ENCODE measurements at places on chromosomes 7 and 10.
A peak's percentile ranks its signal among the peaks of the same experiment; 100 is the strongest.

DNA sequence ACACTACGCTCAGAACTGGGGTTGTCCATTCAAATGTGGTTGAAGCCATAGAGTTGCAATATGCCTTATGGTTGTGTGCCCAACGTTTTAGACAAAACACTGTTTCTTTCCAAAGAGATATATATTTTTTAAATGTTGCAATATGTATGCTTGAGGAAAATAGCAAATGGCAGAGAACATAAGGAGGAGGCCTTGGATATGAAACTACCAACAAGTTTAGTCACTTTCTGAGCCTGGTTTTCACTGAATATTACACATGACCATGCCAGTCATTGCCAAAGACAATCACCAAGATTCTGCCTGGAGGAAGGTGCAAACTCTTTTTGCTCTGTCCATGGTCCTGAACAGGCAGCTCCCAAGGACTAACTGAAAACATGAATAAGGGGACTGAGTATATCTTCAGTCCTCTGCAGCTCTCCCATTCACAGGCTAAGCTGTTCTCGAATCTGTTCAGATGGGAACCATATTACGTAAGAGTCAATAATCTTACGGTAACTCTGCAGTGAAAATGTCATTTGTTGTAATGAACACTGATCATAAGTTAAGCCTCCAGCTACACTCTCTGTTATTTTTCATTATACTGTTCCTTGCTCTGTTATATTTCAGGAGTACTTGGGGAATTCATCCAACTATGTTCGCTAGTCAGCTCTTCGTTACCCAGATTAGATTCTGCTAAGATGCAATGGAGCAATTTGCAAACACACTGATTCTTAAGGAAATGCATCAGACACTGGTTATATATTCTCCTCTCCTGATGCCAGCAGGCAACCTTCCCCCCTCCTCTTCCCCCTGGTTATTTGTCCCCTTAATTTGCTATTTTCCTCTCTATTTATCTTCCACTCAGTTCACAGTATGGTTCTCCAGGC is 90.7 kb upstream of the C1QL3 start:
- DNase-seq: no peak

DNA sequence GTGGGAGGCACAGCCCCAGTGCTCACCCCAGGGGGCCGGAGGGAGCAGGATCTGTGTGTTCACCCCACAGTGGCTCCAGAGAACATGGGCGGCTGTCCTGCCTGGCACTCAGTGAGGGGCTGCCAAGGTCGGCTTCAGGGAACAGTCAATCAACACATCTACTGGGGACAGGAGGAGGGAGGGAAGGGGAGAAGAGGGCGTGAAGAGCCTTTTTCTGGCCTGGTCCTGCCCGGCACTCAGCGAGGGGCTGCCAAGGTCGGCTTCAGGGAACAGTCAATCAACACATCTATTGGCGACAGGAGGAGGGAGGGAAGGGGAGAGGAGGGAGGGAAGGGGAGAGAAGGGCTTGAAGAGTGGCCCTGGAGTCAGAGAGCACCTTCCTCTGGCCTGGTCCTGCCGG is 184.9 kb downstream of the ADARB2 start:
- DNase-seq: peak; percentile 51

DNA sequence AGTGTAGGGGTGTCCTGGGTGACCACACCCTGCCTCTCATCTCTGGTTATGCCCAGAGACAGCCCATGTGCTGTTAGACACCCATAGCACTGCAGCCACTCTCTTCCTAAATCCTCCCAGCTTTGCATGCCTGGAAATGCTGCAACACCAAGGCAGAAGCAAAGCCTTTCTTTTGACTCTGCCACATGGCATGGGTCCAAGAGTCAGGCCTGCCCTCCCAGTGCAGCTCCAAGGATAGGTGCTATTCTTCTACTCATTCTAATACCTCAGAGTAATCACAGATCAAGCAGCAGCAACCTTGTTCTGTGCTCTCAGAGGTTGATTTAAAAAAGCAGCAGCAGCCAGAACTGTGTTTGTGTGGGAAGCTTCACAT is 23.4 kb downstream of the FRMPD2 start:
- no peak for DNase-seq

DNA sequence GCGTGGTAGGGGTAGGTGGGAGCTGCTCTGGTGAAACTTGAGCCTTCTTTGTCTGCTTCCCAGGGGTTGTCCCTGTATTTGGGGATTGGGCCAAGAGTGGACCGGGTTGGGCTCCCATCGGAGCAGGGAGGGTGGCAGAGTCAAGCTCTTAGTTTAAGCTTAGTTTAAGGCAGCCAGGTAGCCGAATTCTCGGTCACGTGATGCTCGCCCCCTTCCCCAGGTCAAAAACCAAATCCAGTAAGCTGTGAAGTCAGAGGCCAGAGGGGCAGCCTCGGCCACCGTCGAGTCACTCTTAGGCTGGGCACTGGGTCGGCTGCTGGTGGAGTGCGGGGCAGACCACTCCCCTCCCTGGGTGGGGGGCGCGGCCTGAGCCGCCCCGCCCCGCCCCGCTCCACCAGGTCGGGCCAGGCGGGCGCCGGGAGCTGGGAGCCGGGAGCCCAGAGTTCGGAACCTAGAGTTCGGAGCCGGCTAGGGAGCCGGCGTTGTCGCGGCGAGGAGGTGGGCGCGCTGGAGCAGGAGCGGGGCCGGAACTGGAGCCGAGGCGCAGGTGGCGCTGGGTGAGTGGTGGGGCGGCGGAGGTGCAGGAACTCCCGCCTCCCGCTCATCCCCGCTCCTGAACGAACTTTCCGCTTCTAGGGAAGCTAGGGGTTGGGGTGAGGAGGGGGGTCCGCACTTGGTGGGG is 2.8 kb upstream of the LZTS2 start:
- no peak for DNase-seq

- DNase-seq: no peak
Observed at GRCh38 chr7:153331427-153331826, 571.9 kb downstream of the ACTR3B start.

DNA sequence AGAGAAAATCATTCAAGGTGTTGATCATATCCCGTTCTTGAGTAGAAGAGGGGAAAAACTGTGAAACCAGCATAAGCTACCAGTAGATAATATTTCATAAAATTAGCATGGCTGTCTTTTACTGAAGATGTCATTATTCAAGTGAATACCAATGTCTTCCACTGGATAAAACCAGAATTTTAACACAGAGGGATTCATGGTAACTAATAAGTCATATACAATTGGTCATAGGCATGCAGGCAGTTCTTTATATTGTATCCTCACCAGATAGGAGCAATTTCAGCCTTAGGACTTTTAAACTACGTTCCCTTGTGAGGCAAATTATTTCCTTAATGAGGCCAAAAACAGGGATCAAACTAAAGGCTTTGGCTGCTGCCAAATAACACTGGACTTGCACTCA is 202.3 kb upstream of the PITRM1 start:
- DNase-seq: no peak

Data from Right ventricle myocardium superior (tissue), 1 donor.